ENCODE measurements at places on chromosomes 4 and X.

GRCh38 chrX:39196192-39197102 lies 395.2 kb downstream of the MID1IP1 start:
- DNase-seq = peak; percentile 38

GRCh38 chr4:140995058-140995457 lies 138.2 kb downstream of the RNF150 start:
- DNase-seq = no peak

DNA sequence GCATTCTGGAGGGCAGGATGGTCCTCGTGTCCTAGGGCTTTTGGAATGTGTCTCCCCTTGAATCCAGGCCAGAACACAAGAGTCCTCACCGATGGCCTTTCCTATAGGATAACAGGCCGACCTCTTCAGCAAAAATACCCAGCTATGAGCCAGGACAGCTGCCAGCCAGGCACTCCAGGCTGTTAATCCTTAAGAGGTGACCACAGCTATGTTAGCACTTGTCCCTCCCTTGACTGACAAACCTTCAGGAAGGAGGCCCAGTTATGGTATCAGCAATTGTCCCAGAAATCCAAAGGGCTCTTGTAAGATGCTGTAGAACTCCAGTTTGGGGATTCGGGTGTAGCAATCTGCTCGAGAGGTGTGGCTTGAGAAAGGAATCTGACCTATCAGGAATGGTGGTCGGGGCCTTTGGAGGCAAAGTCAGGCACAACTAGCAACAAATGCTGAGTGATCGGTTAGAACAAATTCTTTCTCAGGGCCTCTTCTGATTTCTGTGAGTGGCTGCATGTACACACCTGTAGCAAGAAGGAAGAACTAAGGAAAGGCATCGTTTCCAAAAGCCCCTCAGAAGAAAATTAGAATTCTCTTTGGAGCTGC lies 54.6 kb downstream of the PTCHD1 start:
- DNase-seq = no peak

- no peak for DNase-seq
Observed at GRCh38 chr4:1684506-1685234, 557 bp upstream of the FAM53A start.

- DNase-seq = no peak
Observed at GRCh38 chr4:123449780-123450179, 53.2 kb downstream of the SPRY1 start.

DNA sequence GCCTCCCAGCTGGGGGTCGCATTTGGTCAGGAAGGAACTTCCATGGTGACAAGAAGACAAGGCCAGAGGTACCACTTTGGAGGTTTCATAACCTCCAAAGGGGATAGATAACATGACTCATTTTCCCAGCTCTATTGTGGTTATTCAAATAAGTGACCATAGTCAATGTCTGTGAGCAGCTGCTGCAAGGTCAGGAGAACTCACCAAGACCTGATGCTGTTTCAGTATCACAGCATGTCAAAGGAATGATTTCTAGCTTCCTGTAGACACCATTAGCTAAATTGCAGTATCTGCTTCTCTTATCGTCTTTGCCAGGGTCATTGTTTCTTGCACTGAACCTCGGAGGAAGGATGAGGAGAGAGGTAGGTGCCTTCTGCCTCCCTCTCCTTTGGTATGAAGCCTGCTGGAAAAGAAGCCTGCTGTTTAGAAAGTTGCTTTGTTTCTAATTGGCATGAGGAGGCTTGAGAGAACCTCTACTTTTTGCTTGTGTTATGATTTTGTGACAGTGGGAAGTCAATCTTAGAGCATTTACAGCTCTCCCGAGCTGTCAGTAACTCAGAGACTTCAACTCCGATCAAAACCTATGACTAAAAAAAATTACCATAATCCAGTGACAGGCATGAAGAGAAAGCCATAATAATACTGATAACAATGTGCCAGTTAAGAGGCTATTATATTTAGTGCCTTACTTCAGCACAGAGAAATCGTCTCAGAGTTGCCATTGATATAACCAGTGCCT lies 38.0 kb upstream of the GATB start:
- peak; percentile 34 for DNase-seq

GRCh38 chr4:65646136-65646535 lies 24.2 kb downstream of the EPHA5 start:
- DNase-seq = no peak

DNA sequence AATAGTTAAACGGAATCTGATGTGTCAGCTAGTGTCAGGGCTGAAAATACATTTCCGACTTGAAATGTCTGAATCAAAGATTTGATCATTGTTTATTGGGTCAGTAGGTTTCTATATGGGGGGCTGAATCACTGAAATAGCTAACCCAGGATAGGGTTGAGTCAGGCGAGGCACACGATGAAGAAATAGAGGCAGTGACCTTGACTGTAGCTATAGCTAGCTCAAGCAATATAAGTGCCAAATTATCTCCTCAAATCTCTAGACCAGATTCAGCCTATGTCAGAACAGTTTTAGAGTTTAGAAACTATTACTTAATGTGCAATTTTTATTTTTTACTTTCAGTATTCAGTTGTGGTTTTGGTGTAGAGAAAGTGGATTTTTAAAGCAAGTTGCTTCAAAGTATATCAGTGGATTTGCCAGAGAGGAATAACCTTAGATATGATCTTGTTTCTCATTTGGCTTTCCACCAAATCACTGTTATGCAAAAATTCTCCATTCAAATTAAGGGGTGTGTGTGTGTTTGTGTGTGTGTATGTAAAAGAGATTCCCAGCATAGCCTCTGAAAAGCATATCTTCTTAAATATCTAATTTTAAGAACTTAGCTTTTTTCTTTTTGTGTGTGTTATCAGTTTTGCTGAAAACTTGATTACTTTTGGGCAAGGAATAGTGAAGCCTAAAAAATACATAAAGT lies 100.3 kb upstream of the RPL34 start:
- no peak for DNase-seq

DNA sequence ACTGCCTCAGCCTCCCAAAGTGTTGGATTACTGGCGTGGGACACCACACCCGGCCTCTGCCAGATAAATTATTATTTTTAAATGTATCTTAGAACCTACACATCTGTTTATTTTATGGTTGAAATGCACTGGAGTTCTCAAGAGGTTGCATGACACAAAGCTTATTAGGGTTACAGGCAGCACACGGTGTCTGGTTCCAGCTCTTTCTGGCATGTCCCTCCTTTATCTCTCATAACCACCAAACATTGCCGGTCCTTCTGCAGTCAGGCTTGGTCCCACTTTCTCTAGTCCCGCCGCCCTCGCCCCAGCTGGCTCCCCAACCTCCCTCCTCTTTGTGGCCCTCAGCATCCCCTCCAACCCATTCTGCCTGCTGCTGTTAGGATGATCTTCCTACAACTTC lies 39.7 kb upstream of the SPRY1 start:
- DNase-seq = no peak

- no peak for DNase-seq
Observed at GRCh38 chr4:70901607-70901983, 574 bp upstream of the MOB1B start.

DNA sequence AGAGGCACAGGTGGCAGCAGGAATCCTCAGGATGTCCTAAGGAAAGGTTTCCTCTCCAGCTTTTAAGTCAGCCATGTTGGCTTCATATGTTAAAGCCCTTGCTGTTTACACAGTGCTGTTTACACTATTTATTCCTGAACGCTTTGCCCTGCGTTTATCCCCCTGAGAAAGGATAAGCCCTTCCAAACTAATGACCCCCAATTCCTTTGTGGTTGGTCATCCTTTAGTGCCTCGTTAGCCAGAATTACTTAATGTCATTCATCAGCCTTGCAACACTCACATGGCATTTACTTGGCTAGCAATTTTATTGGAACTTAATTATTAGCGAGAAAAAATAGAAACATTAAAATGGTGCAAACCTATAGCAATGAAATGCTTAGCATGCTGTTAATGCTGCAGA lies 23.8 kb downstream of the VCX2 start:
- no peak for DNase-seq

DNA sequence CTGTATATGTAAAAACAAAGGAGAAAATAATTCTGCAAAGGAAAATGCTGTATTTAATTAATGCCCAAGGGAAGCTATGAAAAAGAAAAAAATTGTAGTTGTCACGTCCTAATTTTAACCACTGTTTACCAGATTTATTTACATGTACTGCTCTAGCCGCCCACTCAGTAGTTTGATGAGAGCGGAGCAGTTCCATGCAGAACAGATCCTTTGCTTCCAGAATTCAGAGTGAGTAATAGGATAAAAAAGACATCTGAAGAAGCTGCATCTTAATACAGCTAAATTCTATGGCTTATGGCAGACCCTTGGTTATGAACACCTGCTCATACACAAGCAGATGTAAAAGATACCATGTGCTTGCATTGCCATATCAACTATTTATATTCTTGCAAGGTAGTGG lies 287.0 kb downstream of the GASK1B start:
- no peak for DNase-seq

GRCh38 chr4:124705393-124705792 lies 7.1 kb downstream of the ANKRD50 start:
- no peak for DNase-seq

Data from GM19239 (cell line).